ENCODE measurements at places on chromosomes 2 and 18. TPM values are rescaled to one million over a fixed set of nuclear protein-coding genes. Genes with fewer than 3 reads are reported as not detected.

MAP2 gene
- 215 TPM for total RNA-seq

CNRIP1 gene
- total RNA-seq: 55.9 TPM

PLA2R1 gene
- 30.9 TPM for total RNA-seq

ANKRD62 gene
- total RNA-seq: 0.10 TPM

ALPI gene
- total RNA-seq: not detected

SCN2A gene
- 107 TPM for total RNA-seq

COL3A1 gene
- 3,051 TPM for total RNA-seq

MC5R gene
- 0.22 TPM for total RNA-seq

FAM110C gene
- 3.8 TPM for total RNA-seq

POMC gene
- total RNA-seq: 2.6 TPM

EFR3B gene
- total RNA-seq: 14.4 TPM

PRSS56 gene
- 0.89 TPM for total RNA-seq

RFX8 gene
- total RNA-seq: 1.1 TPM

IL18R1 gene
- total RNA-seq: 1.2 TPM

TXNDC2 gene
- total RNA-seq: 0.17 TPM

ASPRV1 gene
- total RNA-seq: 4.9 TPM

COMMD1 gene
- total RNA-seq: 43.1 TPM

UGT1A8 gene
- not detected for total RNA-seq

CD28 gene
- 4.7 TPM for total RNA-seq

GPD2 gene
- 92.4 TPM for total RNA-seq

MC4R gene
- total RNA-seq: 6.6 TPM

CYP27C1 gene
- 1.0 TPM for total RNA-seq

ACKR3 gene
- total RNA-seq: 52.0 TPM

APOB gene
- total RNA-seq: 0.69 TPM

FOXD4L1 gene
- total RNA-seq: 0.10 TPM

ANKRD30BL gene
- 15.3 TPM for total RNA-seq

CLEC4F gene
- not detected for total RNA-seq

SERPINB2 gene
- total RNA-seq: 0.28 TPM

CXCR2 gene
- 0.06 TPM for total RNA-seq

CYTIP gene
- total RNA-seq: 5.9 TPM

CCDC85A gene
- total RNA-seq: 24.3 TPM

TFCP2L1 gene
- total RNA-seq: 0.50 TPM

PARD3B gene
- 30.6 TPM for total RNA-seq

CRYGD gene
- total RNA-seq: 0.83 TPM

EMILIN1 gene
- 20.9 TPM for total RNA-seq

NXPH2 gene
- total RNA-seq: 23.3 TPM

MARS2 gene
- 5.3 TPM for total RNA-seq

MARCHF7 gene
- total RNA-seq: 115 TPM

NCK2 gene
- total RNA-seq: 40.9 TPM

AFF3 gene
- total RNA-seq: 44.6 TPM

PAX3 gene
- 11.6 TPM for total RNA-seq

PJVK gene
- total RNA-seq: 4.7 TPM

FAM210A gene
- total RNA-seq: 32.6 TPM

SELENOI gene
- 69.1 TPM for total RNA-seq
